Common myeloid progenitor, CD34-positive (primary cell): ENCODE measurements at places on chromosomes 16 and 17.

DNA sequence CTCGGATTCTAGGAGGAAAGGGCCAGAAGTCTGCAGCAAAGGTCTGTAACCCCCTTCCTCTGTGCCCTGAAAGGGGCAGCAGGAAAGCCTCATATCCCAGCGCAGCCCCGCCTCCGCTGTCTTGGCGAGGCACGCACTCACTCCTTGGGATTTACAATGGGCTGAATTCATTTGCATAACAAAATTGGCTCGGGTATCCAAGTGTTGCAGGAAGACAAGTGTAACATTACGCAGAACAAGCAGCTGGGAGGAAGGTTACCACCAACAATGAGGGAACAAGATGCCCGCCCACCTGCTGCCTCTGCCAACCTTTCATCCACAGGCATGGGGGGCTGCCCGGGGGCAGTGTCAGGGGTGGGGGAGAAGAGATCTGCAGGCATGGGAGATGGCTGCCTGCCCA lies 130.4 kb downstream of the MRM1 start:
- no peak for DNase-seq

- peak; percentile 99 for DNase-seq
Observed at GRCh38 chr16:89489040-89489897, 1.1 kb downstream of the ANKRD11 start.

GRCh38 chr17:50564916-50565315 lies 4.4 kb downstream of the CACNA1G start:
- DNase-seq = peak; percentile 63

- no peak for DNase-seq
Observed at GRCh38 chr16:22093996-22094395, 1.7 kb downstream of the VWA3A start.

DNA sequence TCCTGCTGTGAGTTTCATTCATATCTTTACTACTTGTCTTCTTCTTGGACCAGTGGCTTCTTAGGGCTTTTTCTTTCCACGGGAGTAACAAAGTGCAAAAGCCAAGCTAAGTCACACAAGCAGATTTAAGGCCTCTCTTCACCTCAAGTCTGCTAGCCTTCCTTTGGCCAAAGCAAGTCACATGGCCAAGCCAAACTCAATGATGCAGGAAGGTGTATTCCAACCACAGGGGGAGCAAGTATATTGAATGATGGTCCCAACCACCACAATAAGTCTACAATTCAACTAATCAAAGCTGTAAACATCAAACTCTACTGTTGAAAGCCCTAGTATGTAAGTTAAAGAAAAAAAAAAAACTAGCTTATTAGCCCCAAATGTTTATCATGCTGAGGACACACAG lies 44.5 kb upstream of the CDYL2 start:
- DNase-seq = no peak

- DNase-seq = no peak
Observed at GRCh38 chr17:36999471-36999870, 50.7 kb downstream of the AATF start.

DNA sequence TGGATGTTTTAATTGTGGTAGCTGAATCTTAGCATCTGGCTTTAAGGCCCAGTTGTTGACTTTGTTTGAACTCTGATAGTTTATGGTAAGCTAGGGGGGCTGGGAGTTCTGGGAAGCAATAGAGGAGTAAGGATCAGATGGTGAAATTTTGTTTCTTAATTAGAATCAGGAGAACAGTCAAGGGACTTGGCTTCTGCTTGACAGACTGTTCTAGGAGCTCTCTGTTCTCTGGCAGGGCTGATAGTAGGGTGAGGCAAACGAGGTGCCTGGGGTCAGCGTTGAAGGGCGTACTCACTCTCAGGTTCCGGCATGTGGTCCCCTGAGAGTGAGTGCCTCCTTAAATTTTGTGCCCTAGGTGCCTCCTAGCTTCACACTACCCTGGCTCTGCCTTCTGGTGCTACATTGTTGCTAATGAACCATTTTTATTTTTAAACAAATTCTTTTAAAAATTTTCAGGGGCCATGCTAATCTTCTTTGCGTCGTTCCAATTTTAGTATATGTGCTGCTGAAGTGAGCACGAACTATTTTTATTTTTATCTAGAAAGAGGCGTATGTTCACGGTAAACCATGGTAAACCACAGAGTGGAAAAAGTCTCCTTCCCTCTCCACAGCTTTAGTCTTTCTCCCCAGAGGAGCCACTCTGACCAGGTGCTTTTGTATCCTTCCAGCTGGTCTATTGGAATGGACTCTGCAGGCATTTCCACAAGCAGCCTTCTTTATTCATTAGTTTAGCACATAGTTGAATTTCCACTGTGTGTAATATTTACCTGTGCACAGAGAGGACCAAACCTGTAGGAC lies 19.7 kb downstream of the SLC7A6 start:
- DNase-seq = no peak

DNA sequence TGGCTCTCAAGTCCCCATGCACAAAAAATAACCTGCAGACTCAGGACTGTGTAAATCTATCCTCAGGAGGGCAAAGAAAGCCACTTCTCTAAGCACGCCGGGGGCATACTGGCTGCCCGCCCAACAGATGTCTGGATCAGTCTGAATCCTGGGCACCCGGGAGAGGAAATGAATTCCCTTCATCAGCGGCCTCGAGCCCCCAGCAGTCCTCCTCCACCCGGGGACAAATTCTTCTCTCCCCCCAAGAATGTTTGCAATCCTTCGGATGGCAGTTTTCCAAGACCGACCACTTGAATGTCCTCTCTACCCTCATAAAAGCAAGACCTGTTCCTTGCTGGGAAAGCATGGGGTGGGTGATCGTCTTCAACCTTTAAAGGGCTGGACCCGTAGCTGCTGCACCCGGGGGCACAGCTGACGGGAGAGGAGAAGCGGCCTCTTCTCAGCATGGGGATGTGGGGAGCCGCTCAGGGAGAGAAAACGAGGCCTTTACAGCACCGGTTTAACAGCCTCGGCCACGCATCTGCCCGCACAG lies 9.4 kb upstream of the MAP2K3 start:
- no peak for DNase-seq

DNA sequence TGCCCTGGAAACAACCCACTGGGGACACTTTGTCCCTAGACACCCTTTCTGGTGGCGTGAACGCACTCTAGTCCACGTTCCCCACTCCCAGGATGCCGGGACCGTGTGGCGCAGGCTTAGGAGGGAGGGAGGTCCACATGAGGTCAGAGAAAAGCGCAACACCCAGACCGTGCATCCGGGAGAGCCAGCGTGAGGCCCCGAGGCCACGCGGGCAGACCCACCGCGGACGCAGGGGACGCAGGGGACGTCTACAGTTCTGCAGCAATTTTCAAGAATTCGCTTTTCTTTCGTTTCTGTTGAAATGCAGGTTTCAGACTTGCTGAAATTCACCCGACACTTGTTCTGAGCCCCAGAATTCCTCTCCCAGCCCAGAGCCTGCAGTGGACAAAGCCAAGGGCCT lies 4.7 kb downstream of the RFNG start:
- no peak for DNase-seq

DNA sequence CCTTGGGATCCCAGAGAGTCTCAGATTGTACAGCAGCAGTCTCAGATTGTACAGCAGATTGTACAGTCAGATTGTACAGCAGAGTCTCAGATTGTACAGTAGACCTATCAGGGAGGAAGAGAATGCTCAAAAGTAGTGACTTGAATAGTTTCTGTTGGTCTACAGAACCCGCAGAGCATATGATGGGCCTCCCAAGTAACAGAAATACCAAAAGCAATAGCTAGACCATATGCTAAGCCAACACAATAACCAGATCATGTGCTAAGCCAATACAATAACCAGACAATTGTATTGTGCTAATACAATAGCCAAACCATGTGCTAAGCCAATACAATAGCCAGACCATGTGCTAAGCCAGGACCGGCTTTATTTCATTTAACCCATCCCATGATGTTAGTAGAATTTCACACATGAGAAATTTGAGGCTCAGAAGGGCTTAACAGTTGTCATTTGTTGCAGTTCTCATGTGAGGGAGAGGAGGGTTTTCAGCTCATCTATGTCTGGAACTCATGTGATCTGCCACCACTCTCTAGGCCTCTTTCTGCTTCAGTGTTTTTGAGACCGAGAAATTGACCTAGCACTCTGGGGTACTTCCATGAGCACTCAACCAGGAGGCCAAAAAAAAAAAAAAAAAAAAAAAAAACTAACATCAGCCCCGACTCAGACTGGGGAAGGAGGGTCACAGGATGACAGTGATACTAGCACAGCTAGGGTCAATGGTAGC lies 144.0 kb downstream of the SOX9 start:
- no peak for DNase-seq

GRCh38 chr16:20409398-20410120 lies at the start of gene ACSM5:
Gene ACSM5, plus strand, starts transcription at chr16:20409534. Its CDS starts 1,951 bp downstream, at chr16:20411485.
- no peak for DNase-seq

- peak; percentile 65 for DNase-seq
Observed at GRCh38 chr17:2828397-2829038, 32.3 kb downstream of the RAP1GAP2 start.

- DNase-seq = no peak
Observed at GRCh38 chr17:51527225-51527982, 267.1 kb downstream of the UTP18 start.

DNA sequence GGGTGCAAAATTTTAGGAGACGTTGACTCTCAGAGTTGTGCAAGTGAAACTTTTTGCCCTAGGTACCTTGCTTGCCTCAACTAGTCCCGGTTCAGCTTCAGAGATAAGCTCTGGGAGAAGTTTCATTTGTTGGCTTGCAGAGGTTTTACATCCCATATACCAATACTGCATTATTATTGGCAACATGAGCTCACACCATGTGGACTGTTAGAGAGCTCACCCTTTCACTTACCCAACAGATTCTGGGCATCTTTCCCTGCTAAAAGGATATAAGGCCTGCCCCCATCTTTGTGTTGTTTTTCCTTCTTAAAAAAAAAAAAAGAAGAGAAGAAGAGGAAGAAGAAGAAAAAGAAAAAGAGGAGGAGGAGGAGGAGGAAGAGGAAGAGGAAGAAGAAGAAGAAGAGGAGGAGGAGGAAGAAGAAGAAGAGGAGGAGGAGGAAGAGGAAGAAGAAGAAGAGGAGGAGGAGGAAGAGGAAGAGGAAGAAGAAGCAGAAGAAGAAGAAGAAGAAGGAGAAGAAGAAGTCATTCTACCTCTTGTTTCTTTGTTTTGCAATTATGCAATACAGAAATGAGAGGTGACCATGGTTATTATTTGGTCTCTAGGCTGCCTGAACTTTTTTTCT lies 292.6 kb upstream of the IRX3 start:
- no peak for DNase-seq

DNA sequence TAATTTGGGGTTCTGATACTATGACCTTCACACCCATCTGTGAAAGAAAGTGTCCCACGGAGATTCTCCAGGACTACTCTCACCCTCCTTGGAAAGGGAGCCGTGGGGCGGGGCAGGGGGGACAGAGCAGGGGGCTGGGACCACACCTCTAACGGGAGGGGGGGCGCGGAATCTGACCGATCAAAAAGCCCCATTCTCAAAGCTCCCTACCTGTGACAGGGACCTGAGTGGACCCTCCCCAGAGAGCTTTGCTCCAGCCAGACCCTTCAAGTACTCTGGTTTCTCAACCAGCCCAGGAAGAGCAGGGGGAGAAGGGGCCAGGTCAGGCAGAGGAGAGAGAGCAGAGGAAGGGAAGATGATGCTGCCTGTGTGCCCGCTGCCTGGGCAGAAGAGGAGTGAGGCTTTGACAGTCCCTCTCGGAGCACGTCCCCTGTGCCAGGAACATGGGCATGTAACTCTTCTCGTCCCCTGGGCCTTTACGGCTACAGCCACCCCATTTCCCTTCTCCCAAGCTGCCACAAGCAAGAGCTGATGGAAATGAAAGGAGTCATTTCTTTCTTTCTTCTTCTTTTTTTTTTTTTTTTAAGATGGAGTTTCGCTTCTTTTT lies 682 bp downstream of the XAF1 start:
- DNase-seq = no peak

GRCh38 chr16:27498031-27498825 lies 51.5 kb downstream of the GTF3C1 start:
- no peak for DNase-seq

GRCh38 chr17:16304830-16305229 lies 48.4 kb downstream of the CENPV start:
- DNase-seq = peak; percentile 51

DNA sequence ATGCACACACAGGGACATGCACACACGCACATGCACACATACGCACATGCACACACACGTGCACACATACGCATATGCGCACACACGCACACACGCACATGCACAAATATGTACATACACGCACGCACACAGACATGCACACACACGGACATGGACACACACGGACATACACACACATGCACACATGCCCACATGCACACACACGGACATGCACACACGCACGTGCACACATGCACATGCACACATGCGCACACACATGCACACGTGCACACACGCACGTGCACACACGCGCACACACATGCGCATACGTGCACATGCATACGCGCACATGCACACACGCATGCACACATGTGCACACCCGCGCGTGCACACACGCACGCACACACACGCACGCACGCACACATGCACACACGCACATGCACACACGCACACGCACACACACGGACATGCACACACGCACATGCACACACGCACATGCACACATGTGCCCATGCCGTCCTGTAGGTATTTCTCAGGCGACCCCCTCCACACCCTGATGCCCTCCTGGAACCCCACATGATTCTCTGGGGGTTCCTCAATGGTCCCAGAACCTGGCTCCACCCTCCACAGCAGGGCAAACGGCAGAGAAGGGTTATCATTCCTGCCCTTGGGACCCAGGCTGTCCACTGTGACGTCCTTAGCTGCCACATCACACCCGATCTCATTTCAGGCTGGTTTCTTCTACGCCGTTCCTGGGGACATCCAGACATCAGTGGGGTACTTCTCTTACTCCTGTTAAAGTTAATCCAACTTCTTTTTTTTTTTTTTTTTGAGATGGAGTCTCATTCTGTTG lies 9.6 kb upstream of the RBFOX3 start:
- DNase-seq = no peak

DNA sequence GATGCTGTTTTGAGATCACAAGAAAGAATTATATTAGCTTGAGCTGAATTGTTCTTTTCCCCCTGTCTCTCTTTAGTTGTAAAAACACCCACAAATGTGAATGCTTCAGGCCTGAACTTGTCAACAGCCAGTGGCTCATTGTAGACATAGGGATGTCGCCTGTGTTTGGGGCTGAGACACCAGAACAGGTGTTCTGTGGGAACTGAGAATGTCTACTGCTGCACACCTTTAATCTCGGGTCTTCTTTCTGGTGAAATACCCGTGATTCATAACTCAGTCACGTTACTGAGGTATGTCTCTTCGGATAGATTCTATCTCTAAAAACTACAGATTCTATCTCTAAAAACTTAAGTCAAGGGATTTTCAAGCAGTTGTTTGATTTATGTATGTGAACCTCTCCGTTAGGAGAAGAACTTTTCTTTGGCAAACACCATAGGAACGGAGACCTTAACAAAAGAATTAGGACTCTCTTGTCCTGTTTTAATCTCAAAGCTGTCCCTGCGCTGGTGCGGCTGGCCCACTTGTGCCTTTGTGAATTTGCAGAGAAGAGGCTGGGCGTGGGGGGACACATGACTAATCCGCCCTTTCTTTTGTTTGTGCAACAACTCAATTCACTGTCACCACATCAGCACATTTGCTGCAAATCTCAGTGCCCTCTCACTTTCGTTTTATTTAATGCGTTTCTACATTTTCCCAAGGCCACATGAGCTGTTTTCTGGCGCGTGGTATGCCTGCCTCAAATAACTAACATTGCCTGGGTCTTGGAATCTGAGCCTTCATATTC lies 643.0 kb downstream of the MAF start:
- DNase-seq = no peak

GRCh38 chr17:21388066-21388465 lies 11.9 kb downstream of the KCNJ12 start:
- DNase-seq = no peak
